ENCODE measurements at places on chromosomes 4 and X.

GRCh38 chrX:115503099-115503498 lies 57.9 kb upstream of the PLS3 start:
- DNase-seq: no peak

DNA sequence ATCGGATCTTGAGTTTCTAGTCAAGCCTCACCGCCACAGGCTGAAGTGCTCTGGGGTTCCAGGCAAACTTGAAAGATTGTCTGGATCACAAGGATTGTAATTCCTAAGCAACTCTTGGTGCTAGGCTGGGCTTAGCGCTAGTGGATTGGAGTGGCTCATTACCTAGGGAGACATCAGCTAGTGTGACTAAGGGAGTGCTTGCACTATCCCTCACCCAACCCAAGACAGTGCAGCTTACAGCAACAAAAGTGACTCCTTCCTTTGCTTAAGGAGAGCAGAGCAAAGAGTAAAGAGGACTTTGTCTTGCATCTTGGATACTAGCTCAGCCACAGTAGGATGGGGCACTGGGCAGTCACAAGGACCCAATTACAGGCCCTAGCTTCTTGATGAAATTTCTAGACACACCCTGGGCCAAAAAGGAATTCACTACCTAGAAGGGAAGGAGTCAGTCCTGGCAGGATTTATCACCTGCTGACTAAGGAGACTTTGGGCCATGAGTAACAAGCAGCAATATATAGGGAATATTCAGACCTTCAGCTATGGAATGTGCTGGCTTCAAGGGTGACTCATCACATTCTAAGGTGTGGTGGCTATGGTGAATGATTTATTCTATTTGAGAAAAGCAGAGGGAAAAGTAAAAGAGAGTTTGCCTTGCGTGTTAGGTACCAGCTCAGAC lies 1212.4 kb downstream of the PCDH18 start:
- peak; percentile 49 for DNase-seq

- DNase-seq: no peak
These were observed 727.6 kb upstream of the MAGEB2 start for GRCh38 chrX:29487714-29488113.

DNA sequence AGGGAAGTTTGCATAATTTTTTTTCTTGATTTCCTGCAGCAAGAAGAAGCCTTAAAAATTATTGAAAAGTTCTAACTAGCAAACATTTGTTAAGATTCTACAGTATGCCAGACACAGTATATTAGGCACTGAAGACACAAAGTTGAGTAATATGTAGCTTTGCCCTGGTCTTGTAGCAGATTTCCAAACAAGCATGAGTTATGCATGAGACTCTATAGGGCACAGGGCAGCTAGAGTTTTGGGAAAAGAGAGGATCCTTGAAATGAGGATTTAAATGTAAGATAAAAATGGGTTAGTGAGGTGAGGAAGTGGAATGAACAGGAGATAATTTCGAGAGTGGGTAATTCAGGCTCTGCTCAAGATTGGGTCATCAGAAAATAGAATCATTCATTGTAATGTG lies 8.6 kb upstream of the GPRIN3 start:
- no peak for DNase-seq
